GM23338 (cell line): ENCODE measurements at places on chromosomes 2 and 18. TPM values are rescaled to one million over a fixed set of nuclear protein-coding genes. Genes with fewer than 3 reads are reported as not detected.

Gene SLC23A3
- 0.73 TPM in 1 of 2 replicates, not detected in the other for total RNA-seq

Gene TBR1
- total RNA-seq: not detected in 2 replicates

Gene SERPINB3
- total RNA-seq: 0.59 TPM in 1 of 2 replicates, not detected in the other

Gene ACVR2A
- total RNA-seq: 15.3 and 15.6 TPM in 2 replicates

- DNase-seq: no peak
Observed at GRCh38 chr2:192267484-192267883, 72.8 kb upstream of the TMEFF2 start.

DNA sequence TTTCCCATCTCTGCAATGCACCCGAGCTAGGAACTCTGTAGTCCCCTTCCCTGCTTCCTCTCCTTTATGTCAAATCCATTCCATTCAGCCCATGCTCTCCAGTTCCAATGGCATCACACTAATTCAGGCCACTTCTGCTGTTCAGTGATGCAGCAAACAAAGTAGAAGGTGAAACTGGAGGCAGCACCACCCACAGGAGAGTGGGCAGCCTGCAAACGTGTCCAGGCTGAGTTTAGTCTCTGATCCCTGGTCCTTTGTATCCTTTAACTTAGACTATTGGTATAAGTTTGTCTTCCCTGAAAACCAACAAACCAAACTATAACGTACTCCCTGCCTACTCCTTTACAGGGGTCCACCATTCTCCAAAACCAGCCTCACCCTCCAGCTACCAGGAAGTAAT, 14.7 kb upstream of the KCTD1 start:
- DNase-seq: no peak

- no peak for DNase-seq
Observed at GRCh38 chr2:40168032-40168431, 283.9 kb downstream of the SLC8A1 start.

- DNase-seq: no peak
Observed at GRCh38 chr2:137975280-137976271, 11.3 kb downstream of the HNMT start.

Gene TSHZ1
- total RNA-seq: 0.38 and 1.2 TPM in 2 replicates

Gene AGXT
- total RNA-seq: not detected in 2 replicates

Gene HRH4
- total RNA-seq: 0.17 TPM in 1 of 2 replicates, not detected in the other

- DNase-seq: no peak
Observed at GRCh38 chr2:37622450-37623100, 48.9 kb downstream of the CDC42EP3 start.

DNA sequence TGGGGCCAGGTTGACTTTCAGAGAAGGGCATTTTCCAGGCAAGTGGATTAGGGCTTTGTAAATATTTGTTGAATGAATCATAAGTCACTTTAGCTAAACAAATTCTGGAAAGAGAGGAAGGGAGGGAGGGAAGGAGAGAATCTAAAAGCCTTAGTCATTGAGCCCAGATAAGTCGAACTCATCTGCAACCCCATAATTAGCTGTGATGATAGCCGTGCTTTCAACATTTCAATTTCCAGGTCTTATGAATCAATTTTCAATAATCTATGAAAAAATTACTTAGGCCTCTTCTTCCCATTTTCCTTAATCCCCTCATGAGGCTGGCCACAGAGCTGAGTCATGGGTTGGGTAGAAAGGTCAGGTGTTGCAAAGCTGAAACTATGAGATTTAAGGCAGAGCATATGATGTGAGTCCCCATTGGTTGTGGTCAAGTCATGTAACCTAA, 111.9 kb upstream of the MAPRE2 start:
- DNase-seq: no peak

DNA sequence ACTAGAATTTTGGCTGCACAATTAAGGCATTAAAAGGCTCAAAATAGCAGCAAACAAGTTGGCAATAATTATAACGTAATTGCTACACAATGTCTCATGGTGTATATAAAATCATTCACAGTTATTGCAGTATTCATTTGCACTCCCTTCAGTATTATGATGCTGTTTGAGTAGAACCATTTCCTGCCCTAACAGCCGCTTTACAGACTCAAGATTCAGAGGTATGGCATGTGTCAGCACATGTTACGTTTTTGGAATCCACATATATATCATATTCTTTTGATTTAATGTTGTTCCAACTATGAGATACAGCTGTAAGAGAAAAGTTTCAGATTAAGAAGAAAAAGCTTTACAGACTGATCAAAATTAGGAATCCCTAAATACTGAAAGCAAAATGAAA, 56.3 kb upstream of the NCKAP5 start:
- no peak for DNase-seq

Gene UGT1A3
- not detected in 2 replicates for total RNA-seq

DNA sequence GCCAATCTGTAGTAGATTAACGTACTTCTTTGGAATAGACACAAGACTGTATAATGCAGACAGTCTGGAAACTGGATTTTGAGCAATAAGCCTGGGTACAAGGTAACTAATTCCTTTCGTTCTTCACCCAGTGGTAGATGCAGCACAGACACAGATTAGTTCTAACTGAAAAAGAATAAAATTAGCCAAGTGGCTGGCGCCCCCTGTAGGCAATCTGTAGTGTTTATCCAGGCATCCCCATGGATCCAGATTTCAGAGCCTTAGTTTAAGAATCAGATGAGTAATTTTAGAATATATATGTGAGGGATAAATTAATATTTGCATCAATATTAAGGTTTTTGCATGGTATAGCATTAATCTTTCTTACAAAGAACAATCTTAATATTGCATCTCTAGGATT, 563.9 kb downstream of the DCC start:
- peak; percentile 77 for DNase-seq

Gene SNORC
- 0.62 and 0.80 TPM in 2 replicates for total RNA-seq

DNA sequence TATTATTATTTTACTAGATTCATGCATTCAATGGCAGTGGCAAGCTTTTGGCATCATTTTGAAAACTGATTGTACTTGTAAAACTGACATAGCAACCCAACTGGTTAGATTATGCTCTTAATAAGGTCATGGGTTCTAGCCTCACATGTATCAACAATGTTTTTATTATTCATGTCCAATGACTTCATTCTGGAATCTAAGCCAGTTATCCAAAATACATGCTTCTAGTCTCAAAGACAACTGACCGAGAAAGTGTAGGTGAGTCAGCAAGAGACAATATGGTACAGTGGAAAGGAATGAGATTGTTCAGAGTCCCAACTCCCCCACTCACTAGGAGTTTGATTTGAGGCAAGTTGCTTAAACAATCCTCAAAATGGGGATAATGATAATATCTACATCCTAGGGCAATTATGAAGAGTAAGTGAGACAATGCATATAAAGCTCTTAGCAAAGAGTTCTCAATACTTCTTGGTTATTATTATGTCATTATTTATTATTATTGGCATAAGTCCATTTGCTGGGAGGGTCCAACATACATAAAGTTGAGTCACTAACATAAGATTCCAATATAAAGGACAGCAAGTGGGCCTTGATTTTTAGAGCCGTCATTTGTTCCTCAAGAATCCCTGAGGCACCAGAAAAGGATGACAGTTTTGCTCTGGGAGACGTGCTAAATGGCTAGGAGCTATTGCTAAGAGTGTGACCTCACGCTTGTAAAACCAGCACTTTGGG, 99.4 kb downstream of the NEB start:
- no peak for DNase-seq

Gene CHST10
- total RNA-seq: 22.2 and 24.5 TPM in 2 replicates

Gene CENPA
- 13.0 and 16.8 TPM in 2 replicates for total RNA-seq
